ENCODE measurements at places on chromosomes 6 and 20.

- no peak for DNase-seq
Observed at GRCh38 chr20:60255415-60255814, 297.2 kb downstream of the CDH26 start.

GRCh38 chr6:18681832-18682503 lies 294.8 kb downstream of the RNF144B start:
- no peak for DNase-seq

DNA sequence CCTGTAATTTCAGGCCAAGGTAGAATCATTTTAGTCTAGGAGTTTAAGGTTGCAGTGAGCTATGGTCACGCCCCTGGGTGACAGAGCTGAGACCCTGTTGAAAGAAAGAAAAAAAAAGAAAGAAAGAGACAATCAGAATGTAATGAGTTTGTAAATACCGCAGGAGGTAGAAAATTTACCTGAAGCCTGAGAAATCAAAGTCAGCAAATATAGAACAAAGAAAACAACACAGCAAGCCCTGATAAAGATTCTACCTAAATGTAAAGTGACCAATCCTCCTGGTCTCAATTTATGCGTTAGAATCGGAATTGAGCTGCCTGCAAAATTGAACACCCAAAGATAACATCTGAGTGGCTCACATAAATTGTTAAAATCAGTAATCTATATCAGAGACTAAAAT lies 146.5 kb upstream of the ZNF184 start:
- DNase-seq: no peak

DNA sequence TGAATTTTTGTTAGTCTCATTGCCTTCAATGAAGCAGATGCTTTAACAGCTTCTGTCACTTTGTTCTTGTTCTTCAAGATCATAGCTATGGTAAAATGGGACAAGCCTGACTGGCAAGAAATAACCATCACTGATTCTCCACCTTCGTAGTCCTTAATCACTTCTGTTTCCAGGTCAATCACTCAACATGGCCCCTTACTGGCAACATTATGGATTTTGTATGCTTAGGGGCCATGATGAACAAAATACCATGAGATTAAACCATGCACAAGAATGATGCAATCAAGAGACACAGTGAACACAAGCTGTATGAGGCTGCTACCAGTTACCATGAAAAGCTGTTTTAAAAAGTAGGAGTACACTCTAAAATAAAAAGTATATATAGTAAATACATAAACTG lies 32.8 kb downstream of the ADNP start:
- no peak for DNase-seq

DNA sequence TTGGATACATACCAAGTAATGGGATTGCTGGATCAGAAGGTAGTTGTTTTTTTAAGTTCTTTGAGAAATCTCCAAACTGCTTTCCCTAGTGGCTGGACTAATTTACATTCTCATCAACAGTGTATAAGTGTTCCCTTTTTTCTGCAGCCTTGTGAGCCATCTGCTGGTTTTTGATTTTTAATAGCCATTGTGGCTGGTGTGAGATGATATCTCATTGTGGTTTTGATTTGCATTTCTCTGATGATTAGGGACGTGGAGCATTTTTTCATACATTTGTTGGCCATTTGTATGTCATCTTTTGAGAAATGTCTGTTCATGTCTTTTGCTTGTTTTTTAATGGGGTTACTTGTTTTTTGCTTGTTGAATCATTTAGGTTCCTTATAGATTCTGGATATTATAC lies 34.8 kb downstream of the TOP1 start:
- no peak for DNase-seq

GRCh38 chr6:13267142-13267651 lies 61.1 kb downstream of the TBC1D7 start:
- no peak for DNase-seq

- no peak for DNase-seq
Observed at GRCh38 chr6:69202768-69203167, 567.7 kb downstream of the ADGRB3 start.

GRCh38 chr20:4167261-4168021 lies 152.1 kb upstream of the RNF24 start:
- no peak for DNase-seq

DNA sequence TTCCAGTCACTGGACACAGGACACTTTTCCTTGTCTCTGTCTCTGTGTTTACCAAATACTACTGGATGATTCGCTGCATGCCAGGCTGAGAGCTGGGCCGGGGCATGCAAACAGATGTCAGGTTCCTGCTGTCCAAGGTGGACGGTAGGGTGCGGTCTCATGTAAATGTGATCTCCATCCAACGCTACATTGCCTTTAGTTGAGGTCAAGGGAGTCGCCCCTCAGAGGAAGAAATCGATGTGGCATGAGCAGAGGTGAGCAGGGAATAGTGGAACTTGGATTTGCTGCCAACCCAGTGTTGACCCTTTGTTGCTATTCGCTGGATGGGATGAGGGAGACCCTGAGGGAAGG lies 9.8 kb upstream of the TOX2 start:
- no peak for DNase-seq

DNA sequence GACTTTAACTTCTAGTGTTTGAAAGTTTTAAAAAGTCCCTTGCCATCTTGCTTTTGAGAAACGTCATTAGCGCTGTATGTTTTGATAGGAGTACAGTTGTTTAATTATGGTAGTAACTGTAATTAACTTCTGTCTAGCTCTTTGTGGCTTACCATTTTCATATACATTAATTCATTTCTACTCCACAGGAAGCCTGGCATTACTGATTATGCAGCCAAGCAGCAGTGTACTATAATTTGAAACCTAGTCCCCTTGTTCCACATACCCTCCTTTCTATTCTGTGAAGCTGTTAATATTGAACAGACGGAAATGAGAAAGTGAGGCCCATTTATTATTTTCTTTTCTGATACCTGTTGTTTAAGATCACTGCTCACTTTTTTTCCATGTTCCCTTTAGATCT lies 235.4 kb downstream of the CDKAL1 start:
- DNase-seq: no peak

- no peak for DNase-seq
Observed at GRCh38 chr6:33790910-33791309, 2.0 kb upstream of the LEMD2 start.

GRCh38 chr20:11608736-11609135 lies 309.0 kb upstream of the BTBD3 start:
- DNase-seq: no peak

DNA sequence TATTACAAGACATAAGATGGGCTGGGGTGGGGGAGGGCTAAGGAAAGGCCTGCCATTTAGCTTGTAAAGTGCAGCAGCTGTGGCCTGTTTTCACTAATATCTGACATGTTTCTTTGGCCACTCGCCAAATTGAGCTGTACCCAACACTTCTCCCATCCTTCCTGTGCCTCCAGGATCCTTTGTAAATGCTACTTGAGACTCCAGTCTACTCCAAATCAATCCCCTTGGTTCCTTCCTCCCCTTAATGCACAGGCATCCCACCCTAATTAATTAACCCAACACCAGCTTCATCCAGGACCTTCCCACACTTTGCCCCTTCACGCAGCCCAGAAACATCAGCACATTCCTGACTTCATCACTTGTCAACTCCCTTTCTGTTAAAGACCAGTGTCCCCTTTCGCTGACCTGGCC lies 55.0 kb upstream of the TCF21 start:
- DNase-seq: no peak

Measured in stimulated activated CD4-positive, alpha-beta T cell treated with anti-CD3 and anti-CD28 coated beads, Interleukin-12 subunit alpha, Interleukin-12 subunit beta, amount 100 ng/mL, for 24 hours (primary cell).